ENCODE measurements at places on chromosomes 16 and 17. TPM values are rescaled to one million over a fixed set of nuclear protein-coding genes. Genes with fewer than 3 reads are reported as not detected.
A peak's percentile ranks its signal among the peaks of the same experiment; 100 is the strongest.

TERB1 gene
- under 0.01 TPM for total RNA-seq

PRSS21 gene
- total RNA-seq, result 0.17 TPM

DNA sequence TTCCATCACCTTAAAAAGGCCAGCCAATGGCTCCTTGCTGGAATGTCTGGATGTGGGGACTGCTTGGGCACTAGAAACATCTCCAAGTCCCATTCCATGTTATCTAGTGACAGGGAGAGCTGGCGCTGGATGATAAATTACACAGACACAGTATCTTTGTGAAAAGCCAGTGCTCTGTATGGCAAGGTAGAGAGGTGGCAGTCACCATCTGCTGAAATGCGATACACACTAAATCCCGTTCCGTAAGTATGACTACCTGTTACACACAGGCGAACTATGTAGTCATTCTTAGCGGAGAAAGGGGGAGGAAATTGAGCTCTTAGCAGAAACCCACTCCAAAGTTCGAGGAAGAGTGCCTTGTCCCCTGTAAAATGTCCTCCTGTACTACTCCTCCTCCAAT is 81.0 kb upstream of the MYOCD start:
- no peaks in the 10 kb centered on the region for H3K36me3 ChIP-seq
- no peak overlapping the region for H3K4me3 ChIP-seq
- no peaks in the 10 kb centered on the region for H3K4me1 ChIP-seq
- DNase-seq, result no peak
- no peaks in the 10 kb centered on the region for H3K27me3 ChIP-seq
- H3K27ac ChIP-seq, result no peak overlapping the region

GRCh38 chr17:44210342-44211192 is 8.9 kb downstream of the UBTF start:
- H3K36me3 ChIP-seq, result peaks cover 52% of the 10 kb centered on the region
- DNase-seq, result peak; percentile 80
- no peak overlapping the region for H3K4me3 ChIP-seq
- peak overlapping the region; percentile 11 for H3K27ac ChIP-seq

DNA sequence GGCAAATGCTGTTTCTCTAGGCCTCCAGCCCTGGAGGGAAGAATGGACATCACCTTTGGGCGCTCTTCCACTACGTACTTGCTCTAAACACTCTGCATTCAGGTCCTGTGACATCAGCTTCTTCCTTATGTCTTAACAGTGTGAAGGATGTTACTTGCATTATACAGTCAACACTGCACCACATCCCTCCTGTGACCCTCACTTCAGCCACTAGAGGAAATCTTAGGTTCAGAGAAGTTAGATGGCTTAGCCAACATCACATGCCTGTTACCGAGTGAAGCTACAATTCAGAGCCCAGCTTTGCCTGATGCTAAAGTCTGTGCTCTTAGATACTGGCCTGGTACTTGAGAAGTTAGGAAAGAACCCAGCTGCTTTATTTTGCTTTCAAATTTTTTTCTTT is 18.3 kb downstream of the UBFD1 start:
- DNase-seq, result no peak
- H3K4me3 ChIP-seq, result no peak overlapping the region
- no peaks in the 10 kb centered on the region for H3K4me1 ChIP-seq
- no peaks in the 10 kb centered on the region for H3K27me3 ChIP-seq
- peaks cover 4% of the 10 kb centered on the region for H3K36me3 ChIP-seq
- H3K27ac ChIP-seq, result no peak overlapping the region

GRCh38 chr16:7979448-7980132 is 610.7 kb downstream of the TMEM114 start:
- no peak for DNase-seq
- H3K27ac ChIP-seq, result no peak overlapping the region
- H3K4me1 ChIP-seq, result no peaks in the 10 kb centered on the region
- H3K4me3 ChIP-seq, result no peak overlapping the region
- H3K27me3 ChIP-seq, result no peaks in the 10 kb centered on the region
- H3K36me3 ChIP-seq, result no peaks in the 10 kb centered on the region

GRCh38 chr17:80845863-80846671 is 145.6 kb upstream of the CHMP6 start:
- no peak for DNase-seq
- H3K4me1 ChIP-seq, result no peaks in the 10 kb centered on the region
- H3K4me3 ChIP-seq, result no peak overlapping the region
- H3K27ac ChIP-seq, result no peak overlapping the region
- H3K36me3 ChIP-seq, result peaks cover 5% of the 10 kb centered on the region

GRCh38 chr17:68670967-68671693 is 70.0 kb upstream of the FAM20A start:
- no peaks in the 10 kb centered on the region for H3K36me3 ChIP-seq
- no peak for DNase-seq
- no peaks in the 10 kb centered on the region for H3K4me1 ChIP-seq
- no peaks in the 10 kb centered on the region for H3K27me3 ChIP-seq

DNA sequence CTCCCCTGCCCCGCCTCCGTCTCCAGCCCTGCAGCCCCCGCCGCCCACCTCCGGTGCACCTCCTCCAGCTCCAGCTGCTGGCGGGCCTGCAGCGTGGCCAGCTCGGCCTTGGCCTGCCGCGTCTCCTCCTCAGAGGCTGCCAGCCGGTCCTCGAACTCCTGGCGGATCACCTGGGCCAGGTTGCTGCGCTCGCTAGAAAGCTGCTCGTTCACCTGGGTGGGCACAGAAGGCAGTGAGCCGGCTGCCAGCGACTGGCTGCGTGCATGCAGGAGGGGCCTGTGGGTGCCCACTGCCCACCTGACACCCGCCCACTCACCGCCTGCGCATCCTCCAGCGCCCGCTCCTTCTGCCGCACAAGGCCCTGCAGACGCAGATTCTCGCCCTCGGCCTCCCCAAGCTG is 24.6 kb upstream of the AATK start:
- H3K27ac ChIP-seq, result no peak overlapping the region
- H3K36me3 ChIP-seq, result no peaks in the 10 kb centered on the region
- no peaks in the 10 kb centered on the region for H3K27me3 ChIP-seq
- no peaks in the 10 kb centered on the region for H3K4me1 ChIP-seq
- H3K4me3 ChIP-seq, result no peak overlapping the region
- DNase-seq, result no peak

DNA sequence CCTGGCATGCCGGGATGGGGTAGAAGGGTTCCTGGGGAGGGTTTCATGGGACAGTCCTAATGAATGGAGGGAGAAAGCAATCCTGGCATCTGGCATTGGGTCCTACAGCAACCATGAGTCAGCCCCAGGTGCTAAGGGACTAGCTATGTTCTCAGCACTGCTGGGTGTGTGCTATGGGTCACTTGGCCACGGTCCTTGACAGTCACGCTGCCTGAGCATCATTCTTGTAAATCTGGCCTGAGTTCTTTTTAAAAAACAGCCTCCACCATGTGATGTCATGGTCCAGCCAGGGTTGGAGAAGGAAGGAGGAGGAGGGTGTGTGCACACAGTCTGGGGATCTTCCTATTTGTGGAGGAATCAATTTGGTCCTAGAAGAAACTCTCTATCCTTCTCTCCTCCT is 6.2 kb upstream of the RAMP2 start:
- H3K27me3 ChIP-seq, result peaks cover 30% of the 10 kb centered on the region
- no peak overlapping the region for H3K27ac ChIP-seq
- no peaks in the 10 kb centered on the region for H3K36me3 ChIP-seq
- no peaks in the 10 kb centered on the region for H3K4me1 ChIP-seq

Data from fibroblast of lung (primary cell).